ENCODE measurements at places on chromosomes 7 and 10. TPM values are rescaled to one million over a fixed set of nuclear protein-coding genes. Genes with fewer than 3 reads are reported as not detected.

- no peak for DNase-seq
These were observed 26.1 kb downstream of the LRRC4 start for GRCh38 chr7:128005117-128005516.

DNA sequence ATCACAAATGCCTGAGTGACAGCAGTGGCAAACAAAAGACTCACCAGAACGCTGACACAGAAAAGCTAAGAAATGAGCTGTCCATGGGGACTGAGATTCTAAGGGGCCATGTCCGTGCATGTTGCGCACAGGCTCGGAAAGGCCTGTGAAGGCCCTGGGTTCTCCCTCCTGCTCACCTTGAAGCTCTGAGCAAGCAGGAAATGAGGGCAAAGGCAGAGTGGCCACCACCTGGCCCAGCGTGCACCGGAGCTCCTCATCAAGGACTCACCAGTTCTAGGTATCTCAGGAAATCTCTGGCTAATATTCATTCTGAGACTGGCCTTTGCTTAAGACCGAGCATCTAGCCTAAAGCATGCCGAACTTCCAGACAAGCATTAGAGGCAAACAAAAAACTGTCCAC, 52.7 kb downstream of the MAD1L1 start:
- DNase-seq, result no peak

- peak; percentile 48 for DNase-seq
These were observed 68.3 kb downstream of the PRKAG2 start for GRCh38 chr7:151808400-151809145.

GRCh38 chr10:101839416-101840063, 4.1 kb downstream of the KCNIP2 start:
- no peak for DNase-seq

- no peak for DNase-seq
These were observed 160.7 kb upstream of the MKI67 start for GRCh38 chr10:128286762-128287500.

- DNase-seq, result no peak
These were observed 322.6 kb upstream of the SEMA3D start for GRCh38 chr7:85509476-85509875.

GRCh38 chr10:62613424-62613823, 191.1 kb upstream of the ADO start:
- no peak for DNase-seq

DNA sequence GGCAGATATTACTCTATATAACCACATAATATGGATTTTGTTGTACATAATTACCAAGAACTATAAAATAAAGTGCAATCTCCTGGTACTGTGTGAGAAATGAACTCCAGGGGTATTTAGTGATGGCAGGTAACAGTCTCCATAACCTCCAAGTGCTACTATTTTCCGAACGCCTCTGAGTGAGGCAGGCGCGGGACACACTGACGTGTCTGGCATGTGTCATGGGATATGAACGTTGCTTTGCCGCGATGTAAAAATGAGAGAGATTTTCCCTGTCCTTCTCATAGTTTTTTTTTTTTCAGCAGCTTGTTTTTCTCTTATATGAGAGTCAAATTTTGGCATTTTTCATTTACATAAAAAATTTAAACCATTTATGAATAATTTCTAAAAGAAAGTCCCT, 3.6 kb downstream of the ADARB2 start:
- DNase-seq, result no peak

- no peak for DNase-seq
These were observed 19.3 kb downstream of the MYO1G start for GRCh38 chr7:44959433-44959951.

- DNase-seq, result no peak
These were observed 62.8 kb downstream of the PDZD8 start for GRCh38 chr10:117312430-117312829.

DNA sequence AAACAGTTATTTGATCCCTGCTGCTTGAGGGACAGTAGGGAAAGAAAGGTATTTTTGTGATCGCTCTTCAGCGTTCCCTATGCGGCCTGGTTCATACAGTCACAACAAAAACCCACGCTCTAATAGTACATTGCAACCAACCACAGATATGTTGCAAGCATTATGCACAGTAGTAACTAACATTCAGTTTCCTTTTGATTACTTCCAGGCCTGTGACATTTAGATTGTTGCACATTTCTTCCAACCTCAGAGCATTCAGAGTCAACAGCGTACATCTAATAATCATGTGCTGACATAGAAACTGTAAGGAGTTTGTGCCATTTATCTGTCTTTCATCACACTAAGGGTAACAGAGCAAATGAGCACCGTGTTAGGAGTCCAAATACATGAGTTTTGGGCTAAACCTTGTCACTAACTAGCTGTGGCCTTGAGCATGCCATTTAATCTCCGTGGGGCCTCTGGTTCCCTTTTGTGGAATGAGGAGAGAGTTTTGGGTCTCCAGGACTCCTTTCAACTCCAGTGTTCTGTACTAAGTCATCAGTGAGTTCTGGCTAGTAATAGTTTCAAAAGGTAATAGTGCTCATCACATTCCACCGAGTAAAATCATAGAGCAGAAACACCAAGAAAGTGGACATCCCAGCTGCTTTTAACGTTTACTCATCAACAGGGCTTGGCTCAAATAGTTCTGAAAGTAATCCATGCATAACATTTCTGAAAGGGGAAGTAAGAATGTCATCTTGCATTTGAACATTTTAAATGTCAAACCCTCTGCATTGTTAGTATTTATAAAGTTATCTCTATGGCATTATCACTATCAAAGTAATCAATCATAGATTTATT, 99.0 kb upstream of the FZD1 start:
- no peak for DNase-seq

DNA sequence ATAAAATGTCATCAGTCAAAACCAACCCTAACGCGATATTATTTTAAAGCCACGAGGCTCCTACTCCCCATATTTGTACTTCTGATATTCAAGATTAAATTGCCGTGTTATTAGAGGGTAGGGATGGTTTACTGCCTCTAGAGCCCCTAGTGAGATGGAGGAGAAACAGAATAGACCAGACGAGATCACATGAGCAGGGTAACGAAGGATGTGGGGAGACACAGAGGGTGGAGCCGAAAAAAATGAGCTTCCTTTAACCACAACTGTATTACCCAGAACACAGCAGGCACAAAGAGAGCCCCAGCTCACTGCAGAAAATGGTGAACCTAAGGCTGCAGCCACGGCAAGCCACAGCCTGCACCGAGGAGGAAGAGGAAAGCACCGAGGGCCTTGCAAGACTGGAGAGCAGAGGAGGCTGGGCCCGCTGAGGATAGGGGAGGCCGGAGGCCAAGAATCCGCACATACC, 14.3 kb downstream of the ZC3HAV1 start:
- no peak for DNase-seq

DNA sequence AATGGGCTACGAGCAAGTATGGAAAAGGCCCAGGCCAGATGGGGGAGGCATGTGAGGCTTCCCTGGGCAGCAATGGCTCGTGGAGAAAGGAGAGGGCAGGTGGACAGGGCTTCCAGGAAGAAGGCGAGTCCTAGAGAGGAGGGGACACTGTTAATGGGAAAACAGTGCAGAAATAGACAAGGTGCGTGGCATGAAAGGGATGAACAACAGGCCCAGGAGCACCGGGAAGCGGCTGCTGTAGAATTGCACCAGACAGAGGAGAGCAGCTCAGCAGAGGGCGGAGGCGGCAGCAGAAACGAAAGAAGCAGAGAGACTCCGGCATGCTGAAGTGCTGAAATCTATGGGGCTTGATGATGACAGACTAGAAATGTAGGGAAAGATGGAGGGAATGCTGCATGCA, 102.1 kb downstream of the PIP4K2A start:
- no peak for DNase-seq

DNA sequence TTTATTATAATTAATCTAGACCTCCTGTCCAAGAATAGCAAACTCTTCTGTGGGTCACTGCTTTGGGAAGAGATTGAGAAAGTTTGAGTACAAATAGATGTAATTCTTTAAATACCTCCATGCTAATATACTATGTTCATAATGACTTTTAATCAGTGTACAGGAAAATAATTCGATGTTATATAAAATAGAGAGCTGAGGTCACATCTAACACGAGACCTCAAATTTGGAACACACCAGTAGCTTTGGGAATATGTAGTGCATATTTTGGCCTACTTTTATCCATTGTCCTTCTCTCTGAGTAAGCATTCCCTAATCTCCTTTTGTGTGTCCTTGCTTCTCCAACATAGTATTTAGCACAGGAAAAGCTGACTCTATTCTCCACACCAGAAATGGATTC, 27.3 kb upstream of the CABCOCO1 start:
- no peak for DNase-seq

DNA sequence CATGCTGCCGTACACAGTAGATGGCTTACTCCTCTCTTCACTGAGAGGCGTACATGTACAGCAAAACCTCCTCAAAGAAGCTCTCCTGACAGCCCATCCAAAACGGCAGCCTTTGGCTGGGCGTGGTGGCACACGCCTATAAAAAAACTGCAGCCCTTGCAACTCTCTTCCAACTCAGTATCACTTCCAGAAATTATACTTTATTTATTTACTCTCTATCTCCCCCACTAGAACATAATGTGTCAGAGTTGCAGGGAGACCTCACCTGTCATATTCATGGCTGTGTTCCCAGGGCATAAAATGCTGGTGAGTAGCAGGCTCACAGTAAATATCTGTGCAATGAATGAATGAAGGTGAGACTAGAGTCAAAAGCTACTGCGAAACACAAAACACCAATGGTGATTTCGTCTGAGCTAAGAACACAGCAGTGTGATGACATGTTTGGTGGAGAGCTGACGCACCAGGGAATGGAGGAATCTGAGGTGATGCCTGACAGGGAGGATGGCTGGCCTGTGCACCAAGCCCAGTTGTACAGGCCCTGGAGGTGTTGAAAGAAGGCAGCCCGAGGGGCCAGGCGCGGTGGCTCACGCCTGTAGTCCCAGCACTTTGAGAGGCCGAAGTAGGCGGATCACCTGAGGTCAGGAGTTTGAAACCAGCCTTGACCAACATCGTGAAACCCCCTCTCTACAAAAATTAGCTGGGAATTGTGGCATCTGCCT, 55.3 kb downstream of the COBL start:
- DNase-seq, result no peak

GRCh38 chr7:6271060-6271658, 1.3 kb downstream of the CYTH3 start:
- DNase-seq, result peak; percentile 77

DNA sequence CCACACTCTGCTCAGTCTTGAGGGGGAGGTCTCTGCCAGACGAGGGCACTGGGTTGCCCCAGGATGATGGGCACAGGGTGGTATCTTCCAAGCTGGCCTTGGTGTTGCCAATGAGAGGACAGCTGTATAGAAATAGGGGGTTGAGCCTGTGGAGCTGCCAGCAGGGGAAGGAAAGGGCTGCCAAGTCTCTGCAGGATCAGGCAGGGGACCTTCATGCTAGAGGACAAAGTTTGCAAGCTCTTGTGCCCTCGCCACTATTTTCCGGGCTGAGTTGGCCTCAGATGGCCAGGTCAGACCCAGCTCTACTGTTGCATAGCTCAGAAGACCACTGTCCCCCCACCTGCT, 68.7 kb downstream of the ARHGAP22 start:
- DNase-seq, result no peak

GRCh38 chr10:71408436-71409225, 11.9 kb downstream of the CDH23 start:
- DNase-seq, result no peak

DNA sequence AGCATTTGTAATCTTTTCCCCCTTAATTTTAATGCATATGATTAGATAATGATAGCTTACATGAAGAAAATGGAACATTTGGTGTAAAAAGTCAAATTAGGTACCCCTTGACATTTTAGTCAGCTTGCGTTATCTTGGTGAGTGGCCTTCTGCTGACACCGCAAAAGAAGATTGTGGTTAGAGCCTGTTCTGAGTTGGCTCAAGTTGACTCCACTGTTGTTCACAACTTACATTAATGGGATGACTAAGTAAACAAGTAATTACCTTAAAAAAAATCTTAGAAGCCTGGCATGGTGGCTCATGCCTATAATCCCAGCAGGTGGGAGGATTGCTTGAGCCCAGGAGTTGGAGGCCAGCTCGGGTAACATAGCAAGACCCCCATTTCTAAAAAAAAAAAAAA, 24.2 kb downstream of the TRRAP start:
- DNase-seq, result no peak

DNA sequence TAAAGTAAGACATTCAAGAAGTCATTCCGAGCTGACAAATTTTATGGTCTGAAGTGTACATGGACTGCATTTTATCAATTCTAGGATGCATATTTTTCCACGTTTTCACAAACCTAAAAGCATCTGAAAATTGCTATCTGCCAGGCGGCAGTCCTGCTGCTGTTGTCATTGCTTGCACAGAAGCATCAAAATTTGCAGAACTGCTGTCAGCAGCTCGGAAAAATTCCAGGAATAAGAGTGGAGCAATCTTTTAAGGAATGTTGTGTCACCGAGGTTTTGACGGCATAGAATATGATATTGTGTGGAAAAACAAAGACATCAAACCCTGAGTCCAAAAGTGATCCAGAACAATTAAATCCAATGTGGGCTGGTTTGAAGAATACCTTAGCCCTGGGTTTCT, 61.4 kb downstream of the CHCHD3 start:
- no peak for DNase-seq

DNA sequence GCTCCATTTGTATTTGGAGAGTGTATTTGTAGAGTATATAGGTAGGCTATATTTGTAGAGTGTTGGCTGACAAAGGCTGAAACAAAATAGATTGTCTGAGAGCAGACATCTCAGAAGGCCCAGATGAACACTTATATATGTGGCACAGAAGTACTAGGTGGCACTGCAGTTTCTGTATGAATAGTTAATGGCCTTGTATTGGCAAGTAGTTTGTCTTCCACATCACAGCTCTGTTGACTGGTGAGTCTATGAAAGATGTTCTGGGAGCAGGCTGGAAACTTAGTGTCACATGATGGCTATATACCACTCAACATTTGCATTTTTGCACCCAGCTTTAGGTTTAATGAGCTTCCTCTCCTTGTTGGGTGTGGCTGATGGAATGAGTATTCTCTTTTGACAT, 51.9 kb downstream of the CCNY start:
- no peak for DNase-seq

- peak; percentile 50 for DNase-seq
These were observed 119.2 kb downstream of the SFMBT2 start for GRCh38 chr10:7291487-7292270.

- DNase-seq, result no peak
These were observed 335.4 kb downstream of the CXCL12 start for GRCh38 chr10:44049301-44050015.

- no peak for DNase-seq
These were observed 108.9 kb upstream of the HDAC9 start for GRCh38 chr7:18386607-18387006.

DNA sequence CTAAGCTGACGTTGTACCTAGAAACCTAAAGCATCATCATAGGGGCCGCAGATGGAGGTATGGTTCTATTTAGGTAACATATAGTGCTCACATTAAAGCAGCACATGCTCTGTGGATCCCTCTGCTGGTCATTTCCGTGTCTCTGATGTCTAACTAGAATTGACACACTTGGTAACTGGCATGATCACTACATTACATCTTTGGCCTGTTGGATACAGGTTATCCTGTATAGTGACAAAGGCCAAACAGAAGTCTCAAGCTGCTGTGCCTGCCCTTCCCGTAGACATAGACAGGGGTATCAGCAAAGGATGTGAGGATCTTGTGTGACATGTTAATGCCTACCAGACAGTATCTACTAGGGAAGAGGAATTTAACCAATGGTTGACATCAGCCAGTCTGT, 51.2 kb downstream of the KIF5B start:
- DNase-seq, result no peak

The FIS1 gene
- 96.4 TPM for total RNA-seq

The PTPN12 gene
- total RNA-seq, result 11.5 TPM

The GPC2 gene
- not detected for total RNA-seq

The STK17A gene
- 111 TPM for total RNA-seq

The GDF2 gene
- total RNA-seq, result not detected

The POLR2J gene
- total RNA-seq, result 18.4 TPM

The CYP3A5 gene
- total RNA-seq, result not detected

The C10orf120 gene
- total RNA-seq, result not detected

The C10orf53 gene
- total RNA-seq, result not detected

The BLNK gene
- total RNA-seq, result not detected
